ENCODE measurements at places on chromosomes 4 and X.
A peak's percentile ranks its signal among the peaks of the same experiment; 100 is the strongest.

- no peak for DNase-seq
These were observed 23.6 kb downstream of the MORC4 start for GRCh38 chrX:106976416-106976815.

- DNase-seq, result no peak
These were observed at the start of gene PWWP3B for GRCh38 chrX:106168107-106168506. TSS of gene PWWP3B (plus strand) at chrX:106168305. CDS start at chrX:106205433, 37,128 bp downstream.

DNA sequence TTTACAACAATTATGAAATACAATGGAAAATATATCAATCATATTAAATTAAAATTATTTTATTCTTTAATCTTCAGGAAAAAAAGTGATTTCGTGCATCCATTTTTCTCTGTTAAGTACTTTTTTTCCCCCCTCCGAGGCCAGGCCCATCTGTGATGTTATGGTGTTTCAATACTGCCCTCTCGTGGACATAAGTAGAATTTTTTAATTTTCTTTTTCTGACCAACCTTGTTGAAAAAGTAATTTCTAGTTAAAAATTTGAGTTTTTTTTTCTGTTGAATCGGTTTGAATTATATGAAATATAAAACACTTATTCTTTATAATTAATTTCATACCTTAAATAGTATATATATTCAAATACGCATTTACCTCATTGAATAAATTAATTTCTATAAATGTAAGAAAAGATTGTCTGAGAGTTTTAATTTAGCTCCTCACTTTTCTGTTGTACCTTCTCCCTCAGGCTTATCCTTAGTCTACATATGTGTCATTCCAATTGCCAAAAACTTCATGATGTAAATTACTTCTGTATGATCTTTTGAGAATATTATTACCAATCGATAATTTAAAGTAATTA, 175.8 kb upstream of the TECRL start:
- no peak for DNase-seq

DNA sequence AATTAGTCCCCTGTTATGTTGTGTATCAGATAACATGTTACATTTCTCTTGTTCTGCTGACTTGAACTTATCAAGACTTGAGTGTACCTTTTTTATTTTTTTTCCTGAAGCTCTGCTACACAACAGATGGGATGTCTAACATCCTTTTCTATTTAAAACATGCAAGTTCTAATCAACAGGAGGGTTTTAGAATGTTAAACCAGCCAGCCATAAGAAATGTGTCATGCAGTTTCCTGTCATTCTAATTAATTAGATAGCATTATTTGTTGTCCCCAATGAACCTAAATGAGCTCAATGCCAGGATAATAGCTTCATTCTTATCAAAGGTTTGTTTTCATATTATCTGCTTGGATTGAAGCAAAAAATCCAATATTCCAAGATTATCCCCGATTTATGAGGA, 958.2 kb downstream of the PCDH7 start:
- no peak for DNase-seq

DNA sequence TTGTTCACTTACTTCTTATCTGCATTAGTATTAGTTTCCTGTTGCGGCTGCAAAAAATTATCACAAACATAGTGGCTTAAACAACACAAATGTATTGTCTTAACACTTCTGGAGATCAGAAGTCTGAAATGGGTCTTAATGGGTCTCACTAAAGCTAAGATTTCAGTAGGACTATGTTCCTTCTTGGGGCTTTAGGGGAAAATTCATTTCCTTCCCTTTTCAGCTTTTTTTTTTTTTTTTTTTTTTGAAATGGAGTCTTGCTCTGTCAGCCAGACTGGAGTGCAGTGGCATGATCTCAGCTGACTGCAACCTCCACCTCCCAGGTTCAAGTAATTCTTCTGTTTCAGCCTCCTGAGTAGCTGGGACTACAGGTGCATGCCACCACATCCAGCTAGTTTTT, 78.1 kb upstream of the KLF3 start:
- no peak for DNase-seq

GRCh38 chrX:129026202-129026601, 497.1 kb downstream of the SMARCA1 start:
- DNase-seq, result no peak

DNA sequence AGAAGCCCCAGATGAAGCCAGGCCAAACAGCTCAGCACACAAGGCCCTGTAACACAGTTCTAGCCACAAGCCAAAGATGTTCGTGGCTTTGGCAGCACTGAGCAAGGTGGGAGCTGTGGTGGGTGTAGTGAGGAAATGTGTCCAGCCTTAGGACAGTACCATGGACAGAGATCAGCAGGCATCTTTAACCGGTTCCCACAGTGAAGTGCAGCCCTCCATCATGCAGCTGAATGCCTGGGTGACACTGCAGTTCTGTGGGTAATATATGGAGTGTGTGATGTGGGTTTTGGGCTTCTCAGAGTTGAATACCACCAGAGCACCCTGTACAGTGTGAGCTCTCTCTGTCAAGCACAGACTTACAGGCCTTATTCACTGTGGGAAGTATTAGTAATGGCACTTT, 6.0 kb upstream of the NEXMIF start:
- DNase-seq, result no peak

- DNase-seq, result no peak
These were observed 77.3 kb upstream of the MSX1 start for GRCh38 chr4:4781936-4782707.

DNA sequence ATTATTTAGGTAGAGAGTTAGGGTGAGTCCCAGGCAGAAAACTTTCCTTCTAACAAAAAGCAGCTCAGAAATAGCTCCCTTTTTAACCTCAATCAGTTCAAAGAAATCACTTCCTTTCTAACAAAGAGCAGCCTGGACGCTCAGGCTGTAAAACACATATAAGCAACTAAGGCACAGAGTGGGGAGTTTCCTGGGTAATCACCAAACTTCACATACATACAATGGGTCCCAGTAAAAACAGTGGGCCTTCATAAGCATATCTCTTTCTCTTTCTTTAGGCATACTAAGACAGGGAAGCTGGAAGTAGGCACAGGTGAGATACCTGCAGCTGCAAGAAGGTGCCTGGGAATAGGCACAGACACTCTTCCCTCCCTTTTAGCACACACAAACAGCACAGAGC, 4.9 kb upstream of the NAF1 start:
- DNase-seq, result no peak

- DNase-seq, result no peak
These were observed 1.4 kb downstream of the POU4F2 start for GRCh38 chr4:146640021-146640464.

DNA sequence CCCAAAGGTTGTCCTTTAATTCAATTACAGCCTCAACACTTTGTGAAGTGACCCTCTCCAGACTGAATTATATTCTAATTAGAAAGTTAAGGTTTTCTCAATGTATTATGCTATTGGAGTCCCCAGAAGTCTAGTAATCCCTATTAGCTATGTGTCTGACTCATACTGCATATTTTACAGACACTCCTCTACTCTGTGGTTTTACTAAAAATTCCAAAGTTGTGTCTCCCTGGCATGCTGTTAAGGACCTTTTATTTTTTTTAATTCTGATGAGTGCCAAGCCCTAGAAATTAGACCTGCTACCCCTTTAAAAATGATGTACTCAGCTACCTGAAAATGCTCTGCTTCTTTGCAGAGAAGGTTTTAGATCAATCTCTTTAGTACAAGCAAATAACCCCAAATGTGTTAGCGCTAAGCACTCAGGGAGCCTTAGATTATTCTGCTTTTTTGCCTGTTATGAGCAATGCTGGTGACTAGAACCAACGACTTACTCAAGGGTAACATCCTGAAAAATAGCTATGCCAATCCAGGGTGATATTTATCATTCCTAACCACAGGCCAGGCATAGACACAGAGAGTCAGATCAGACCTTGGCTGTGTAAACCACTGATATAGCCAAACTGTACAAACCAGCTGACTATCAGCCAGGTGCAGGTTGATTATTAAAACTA, 26.1 kb upstream of the CXCL13 start:
- no peak for DNase-seq

GRCh38 chrX:153549807-153550206, 32.4 kb downstream of the ATP2B3 start:
- no peak for DNase-seq

DNA sequence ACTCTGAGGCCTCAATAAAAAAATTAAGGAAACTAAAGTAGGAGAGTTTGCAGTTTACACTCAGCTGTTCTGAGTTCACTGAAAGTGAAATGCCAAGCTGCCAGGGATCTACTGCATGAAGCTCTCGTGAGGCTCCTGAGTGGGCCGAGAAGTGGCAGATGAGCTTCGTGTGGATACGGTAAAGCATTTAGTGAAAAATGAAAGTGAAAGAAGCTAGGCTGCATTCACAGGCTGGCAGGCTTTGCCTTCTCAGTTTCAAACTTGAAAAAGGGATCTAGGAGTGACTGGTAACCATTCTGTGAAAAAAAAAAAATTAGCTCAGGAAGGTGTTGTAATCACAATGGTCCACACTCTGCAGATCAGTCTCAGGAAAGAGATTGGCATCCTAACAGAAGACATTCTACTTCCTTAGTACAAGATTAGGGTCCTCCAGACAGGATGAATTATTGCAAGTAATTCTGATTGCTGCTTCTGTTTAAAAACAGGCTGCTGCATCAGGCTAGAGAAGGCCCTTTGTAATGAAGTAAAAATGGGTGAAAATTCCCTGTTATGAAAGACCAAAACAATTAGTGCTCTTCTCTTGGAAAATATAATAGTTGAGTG, 679.9 kb downstream of the RPA4 start:
- DNase-seq, result peak; percentile 4

GRCh38 chr4:61085534-61085933, 114.6 kb upstream of the ADGRL3 start:
- DNase-seq, result no peak

- no peak for DNase-seq
These were observed 423.5 kb upstream of the CTSO start for GRCh38 chr4:156377036-156377710.

GRCh38 chrX:105876658-105877057, 54.3 kb downstream of the NRK start:
- no peak for DNase-seq

DNA sequence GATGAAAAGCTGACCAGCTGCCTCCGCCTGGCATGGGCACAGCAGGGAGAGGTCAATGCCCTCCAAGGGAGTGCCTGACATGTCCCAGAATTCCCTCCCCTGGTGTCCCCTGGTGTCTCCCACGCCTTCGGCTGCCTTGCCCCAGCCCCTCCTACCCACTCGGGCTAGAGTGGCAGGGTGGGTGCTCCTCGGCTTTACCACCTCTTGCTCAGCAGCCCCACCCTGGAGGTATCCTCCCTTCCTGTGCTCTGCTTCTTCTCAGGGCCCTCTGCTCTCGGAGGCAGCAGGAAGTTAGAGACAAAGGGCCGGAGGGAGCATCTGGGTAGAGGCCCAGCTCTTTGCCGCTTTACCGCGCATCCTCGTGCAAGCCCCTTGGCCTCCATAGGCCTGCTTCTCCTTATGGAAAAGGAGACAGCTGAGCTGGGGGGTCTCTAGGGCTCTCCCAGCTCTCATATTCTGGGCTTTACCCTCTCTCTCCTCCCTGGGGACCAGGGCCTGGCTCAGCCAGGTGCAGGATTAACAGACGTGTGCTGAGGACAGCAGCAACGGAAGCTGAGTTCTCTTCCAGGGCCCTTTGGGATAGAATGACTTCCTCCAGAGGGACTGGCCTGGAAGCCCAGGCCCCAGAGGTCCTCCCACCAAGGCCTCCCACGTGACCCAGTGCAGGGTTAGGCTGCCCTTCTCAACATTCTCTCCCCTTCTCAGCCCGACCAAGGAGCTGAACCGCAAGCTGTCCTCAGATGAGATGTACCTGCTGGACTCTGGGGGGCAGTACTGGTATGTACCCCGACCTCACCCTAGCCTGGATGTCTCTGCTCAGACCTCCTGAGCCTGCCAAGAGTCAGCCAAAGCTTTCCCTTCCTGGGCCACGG, 17.2 kb downstream of the XPNPEP2 start:
- no peak for DNase-seq

DNA sequence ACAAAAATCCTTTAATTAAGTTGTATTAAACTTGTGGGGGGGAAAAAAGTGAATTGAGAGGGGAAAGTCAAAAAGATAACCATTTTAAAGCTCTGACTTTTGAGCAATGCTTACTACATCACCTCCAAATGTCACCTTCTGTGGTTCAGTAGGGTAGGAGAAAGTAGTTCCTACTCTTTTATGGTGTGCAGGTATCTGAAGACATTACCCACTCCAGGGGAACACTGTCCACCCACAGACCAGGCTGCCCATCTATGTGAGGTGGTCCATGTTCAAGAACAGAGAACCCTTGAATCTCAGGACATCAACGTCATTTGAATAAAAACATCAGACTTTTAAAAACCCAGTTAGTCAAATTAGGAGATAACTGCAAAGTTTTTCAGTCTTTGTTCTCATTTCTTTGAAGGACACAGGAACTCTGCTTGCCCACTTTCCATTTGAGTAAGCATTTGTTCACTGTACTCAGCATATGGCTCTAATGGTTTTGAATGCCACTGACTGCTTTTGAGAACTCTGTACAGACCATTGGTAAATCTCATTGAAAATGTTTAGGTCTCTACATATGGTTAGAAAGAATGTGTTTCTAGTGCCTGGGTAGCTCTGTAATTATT, 18.4 kb downstream of the NMU start:
- DNase-seq, result no peak

DNA sequence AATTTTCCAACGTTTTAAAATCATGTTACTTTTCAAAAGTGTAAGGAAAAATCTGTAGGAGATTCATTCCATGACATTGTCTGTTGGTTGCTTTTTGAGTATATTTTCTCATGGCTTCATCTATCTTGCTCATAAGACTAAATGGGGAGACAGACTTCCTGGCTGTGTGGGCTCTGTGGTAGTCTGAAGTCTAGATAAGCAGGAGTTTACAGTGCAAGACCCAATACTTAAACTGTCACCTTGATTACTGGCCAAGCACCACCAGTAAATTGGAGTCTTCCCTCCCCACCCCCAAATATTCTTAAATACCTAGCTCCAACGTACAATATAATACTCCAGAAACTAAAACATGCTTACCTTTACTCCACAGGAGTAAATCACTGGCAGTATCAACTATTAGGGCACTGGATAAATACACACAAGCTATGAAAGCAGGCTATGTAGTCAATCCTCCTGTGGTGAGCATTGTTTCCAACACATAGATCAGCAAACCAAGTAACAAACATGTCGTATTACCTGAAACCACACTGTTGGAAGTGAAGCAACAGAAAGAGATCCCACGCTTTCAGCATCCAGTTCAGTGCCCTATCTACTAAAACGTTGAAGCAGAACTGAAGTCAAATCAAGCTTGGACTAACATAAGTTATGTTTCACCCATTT, 6.2 kb downstream of the HNRNPD start:
- no peak for DNase-seq

- no peak for DNase-seq
These were observed at the start of gene FAM114A1 for GRCh38 chr4:38867478-38868058. TSS of gene FAM114A1 (plus strand) at chr4:38867806. CDS start at chr4:38878079, 10,273 bp downstream.

DNA sequence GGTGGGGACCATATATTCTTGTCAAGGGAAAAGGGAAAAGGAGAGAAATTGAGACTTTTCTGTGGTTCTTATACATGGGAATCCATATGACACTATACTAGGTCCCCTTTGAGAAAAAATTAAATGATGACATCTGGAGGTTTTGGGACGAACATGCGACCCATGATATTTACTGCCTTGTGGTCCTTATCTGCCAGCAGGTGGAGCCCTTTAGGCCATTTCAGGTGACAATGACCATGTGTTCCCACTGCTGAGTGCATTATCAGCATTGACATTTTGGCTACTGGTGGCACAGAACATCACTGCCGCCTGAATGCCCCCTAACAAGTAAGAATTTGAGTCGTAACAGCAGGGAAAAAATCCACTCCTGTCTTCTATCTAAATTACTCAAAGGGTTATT, 843.4 kb downstream of the FSTL5 start:
- DNase-seq, result no peak

- DNase-seq, result no peak
These were observed 68.0 kb upstream of the ATXN3L start for GRCh38 chrX:13387666-13388494.

- DNase-seq, result no peak
These were observed 114.3 kb upstream of the CPEB2 start for GRCh38 chr4:14887842-14888433.

GRCh38 chr4:88908003-88908402, 149.0 kb downstream of the FAM13A start:
- DNase-seq, result no peak
